Hematopoietic multipotent progenitor cell treated with erythropoietin and hydrocortisone succinate and interleukin-3 and kit ligand, for 15 days (in vitro differentiated cells): ENCODE measurements at places on chromosomes 1 and 21.

DNA sequence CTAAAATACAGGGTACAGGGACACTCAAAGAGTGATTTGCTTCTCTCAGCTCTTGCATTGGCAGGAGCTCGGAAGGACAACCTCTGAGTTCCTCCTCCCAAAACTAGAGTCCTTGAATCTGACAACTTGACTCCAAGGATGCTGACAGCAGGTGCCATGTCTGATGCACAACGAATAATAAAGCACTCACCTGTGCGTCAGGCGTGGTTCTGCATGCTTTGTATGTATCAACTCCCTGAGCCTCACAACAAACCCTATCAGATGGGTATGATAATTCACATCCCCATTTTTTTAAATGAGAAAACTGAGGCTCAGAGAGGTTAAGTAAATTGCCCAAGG is 1.4 kb downstream of the LAPTM5 start:
- DNase-seq, result no peak

- DNase-seq, result no peak
Observed at GRCh38 chr1:99469550-99469971, 176.4 kb upstream of the PALMD start.

DNA sequence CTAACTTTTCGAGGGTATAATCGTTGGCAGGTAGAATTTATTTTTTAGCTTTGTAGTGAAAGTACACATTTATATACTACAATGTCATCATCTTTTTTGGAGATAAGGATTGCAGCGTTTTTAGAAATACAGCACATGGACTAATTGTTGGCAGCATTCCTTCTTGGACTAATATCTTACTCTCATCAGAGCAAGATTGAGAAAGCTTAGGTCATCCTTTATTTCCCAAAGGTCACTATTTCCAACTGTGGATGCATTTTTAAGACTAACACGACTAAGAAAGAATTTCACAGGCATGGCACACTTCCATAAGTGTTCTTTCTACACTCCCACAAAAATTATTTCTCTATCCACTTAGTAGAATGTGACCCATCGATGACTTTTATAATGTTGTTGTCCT is 732.3 kb downstream of the NCAM2 start:
- no peak for DNase-seq

GRCh38 chr1:244050835-244051444 is at the start of gene ZBTB18:
Gene ZBTB18 (plus strand): TSS chr1:244051283. CDS start chr1:244051432, 149 bp downstream.
- DNase-seq, result no peak

DNA sequence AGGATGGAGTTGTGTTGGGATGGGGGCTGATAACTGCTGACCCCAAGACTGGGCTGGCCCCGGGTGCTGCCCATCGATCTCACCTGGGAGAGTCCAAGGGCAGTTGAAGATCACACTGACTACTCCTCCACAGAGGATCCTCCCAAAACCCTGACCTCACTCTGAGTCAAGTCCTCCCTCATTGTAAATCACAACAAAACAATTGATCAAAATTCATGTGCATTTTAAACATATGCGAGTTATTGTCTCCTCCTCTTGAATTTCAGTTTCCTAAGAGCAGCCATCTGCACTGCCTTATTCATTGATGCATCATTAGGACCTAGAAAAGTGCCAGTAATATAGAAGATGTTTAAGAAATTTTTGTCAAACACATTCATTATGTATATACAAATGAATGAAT is 273.6 kb downstream of the C1orf94 start:
- no peak for DNase-seq

DNA sequence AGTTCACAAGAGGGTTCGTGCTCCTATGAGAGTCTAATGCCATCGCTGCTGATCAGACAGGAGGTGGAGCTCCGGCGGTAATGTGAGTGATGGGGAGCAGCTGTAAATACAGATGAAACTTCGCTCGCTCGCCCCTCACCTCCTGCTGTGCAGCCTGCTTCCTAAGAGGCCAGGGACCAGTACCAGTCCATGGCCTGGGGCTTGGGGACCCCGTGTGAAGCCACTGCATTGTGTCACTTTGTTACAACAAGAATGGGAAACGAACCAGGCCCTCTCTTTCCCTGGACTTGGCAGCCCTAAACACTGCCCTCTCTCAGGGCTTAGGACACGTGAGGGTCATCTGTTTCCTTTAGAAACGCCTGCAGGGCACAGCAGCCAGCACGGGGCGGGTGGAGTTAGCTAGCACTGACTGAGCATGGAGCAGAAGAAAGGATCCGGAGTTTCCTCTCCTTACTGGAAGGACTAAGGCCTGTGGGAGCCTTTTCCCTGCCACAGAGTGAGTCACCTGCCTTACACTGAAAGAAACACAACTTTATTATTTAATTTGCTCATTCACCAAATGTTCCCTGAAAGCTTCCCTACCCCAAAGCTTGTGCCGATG is 185.2 kb upstream of the TMEM51 start:
- no peak for DNase-seq

- DNase-seq, result no peak
Observed at GRCh38 chr1:94866164-94866807, 46.1 kb downstream of the SLC44A3 start.

DNA sequence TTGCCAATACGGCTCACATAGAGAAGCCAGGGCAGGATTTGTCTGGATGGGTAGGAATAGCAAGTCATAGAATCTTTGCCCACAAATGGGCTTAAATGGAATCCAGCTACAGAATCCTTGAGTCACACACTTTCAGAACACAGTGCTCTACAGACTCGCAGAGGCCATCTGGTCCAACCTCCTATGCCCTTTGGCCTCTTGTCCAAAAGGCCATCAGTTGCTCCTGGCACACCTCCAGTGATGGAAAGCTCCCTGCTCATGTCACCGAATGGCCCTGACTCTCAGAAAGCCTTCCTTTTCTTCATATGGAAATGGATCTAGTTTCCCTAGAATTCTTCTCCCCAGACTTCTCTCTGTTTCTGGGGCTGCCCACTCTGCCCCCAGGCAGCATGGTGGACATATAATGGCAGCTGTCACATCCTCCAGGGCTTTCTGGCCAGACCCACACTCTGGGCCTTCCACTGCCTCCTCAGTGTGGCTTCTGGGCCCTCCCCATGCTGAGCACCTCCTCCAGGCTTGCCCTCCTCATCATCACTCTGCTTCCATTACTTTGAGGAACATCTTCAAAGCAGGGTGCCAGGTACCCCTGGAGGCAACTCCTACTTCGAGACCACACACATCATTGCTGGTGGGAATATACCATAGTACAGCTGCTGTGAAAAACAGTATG is 33.6 kb upstream of the TRABD2B start:
- DNase-seq, result no peak

GRCh38 chr21:17901458-17902079 is 82.4 kb upstream of the C21orf91 start:
- no peak for DNase-seq

- DNase-seq, result no peak
Observed at GRCh38 chr1:227913764-227914721, 33.7 kb downstream of the WNT9A start.

DNA sequence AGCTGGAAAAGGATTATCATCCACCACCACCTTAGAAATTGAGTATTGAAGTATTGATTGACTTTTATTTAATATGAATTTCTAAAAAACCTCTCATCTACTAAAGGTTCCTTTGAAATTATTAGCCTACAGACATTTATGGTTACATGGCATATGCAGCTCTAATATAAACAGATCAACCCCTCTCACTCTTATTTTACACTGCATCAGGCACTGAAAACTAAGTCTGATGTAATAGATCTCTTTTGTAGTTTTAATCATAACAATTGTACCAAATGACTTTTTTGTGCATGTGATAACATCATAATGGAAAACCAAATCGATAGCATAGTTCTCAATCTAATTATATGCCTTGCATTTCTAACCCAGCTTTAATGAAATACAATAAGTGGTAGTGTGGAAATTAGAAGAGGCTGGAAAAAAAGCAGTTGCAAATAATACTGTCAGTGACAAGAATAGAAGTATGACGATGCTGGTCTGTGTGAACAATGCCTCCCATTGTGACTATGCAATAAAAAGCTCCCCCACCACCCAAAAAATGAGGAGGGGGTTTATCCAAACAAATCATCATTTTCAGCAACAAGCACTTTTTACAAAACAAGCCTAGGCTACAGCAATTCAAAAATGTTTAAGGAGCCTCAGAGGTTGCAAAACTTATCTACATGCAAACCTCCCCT is 426.5 kb upstream of the NFIA start:
- DNase-seq, result no peak

GRCh38 chr1:8602471-8603219 is 214.8 kb downstream of the RERE start:
- DNase-seq, result no peak

GRCh38 chr1:209368864-209369598 is 214.5 kb upstream of the CAMK1G start:
- no peak for DNase-seq

GRCh38 chr1:145993618-145994390 is 2.6 kb downstream of the TXNIP start:
- no peak for DNase-seq

- DNase-seq, result no peak
Observed at GRCh38 chr1:12056331-12056841, 6.7 kb upstream of the TNFRSF8 start.
